ENCODE measurements at places on chromosomes 5 and 9.

- DNase-seq = no peak
Observed at GRCh38 chr9:98944734-98945074, 997 bp downstream of the COL15A1 start.

DNA sequence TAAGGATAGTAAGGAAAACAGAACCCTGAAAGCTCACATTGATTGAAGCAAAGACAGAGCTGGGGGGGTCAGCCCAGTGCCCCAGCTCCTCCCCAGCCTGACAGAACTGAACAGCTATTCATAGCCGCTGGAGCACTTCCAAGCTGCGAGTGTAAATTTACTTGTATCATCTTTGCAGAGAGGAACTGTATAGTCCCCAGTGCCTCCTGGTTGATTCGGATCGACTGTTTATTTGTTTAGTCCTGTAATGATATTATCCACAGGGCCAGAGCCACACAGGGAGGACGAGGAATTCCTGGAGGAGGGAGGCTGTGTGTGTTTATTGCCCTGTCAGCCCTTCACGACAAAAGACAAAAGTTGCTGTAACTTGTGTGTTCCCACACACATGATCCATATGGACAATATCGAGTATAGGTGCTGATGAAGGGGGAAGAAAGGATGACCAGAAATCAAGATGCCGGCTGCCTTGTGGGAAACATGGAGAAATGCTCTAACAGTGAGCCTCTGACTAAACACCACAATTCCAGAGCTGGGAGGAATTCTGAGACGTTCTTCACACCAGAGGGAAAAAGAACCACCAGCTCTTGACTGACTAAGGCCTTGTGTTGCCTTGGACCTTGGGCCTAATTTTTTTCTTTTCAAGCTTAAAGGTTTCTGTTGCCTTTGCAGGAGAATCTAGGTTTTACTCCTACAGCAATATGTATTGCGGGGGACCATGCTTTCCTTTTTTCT is 31.1 kb downstream of the FOXD1 start:
- DNase-seq = no peak

DNA sequence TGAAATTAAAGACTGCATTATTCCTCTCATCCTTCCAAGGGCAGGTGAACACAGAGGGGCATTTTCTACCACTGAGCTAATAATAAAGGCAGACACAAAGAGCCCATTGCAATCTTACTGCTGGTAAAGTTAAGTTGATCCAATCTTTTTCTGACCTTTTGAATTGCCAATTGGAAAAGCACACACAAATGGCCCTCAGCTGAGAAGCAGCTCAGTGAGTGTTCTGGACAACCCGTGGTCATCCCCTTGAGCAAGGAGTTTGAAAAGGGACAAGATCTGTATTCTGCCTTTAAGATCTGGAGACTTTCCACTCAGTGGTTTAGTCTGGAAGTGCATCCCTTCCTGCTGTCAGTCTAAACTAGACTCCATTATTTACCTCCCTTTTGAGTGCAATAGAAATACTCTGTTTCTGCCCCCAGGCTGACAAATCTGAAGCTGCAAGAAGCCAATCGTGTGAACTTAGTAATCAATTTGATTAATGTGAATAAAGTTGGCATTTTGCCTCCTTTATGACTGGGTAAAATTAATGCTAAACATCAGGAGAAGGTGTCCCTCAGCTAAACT is 835.7 kb downstream of the MAT2B start:
- DNase-seq = no peak

- no peak for DNase-seq
Observed at GRCh38 chr5:73424556-73424977, 24.0 kb downstream of the FOXD1 start.

DNA sequence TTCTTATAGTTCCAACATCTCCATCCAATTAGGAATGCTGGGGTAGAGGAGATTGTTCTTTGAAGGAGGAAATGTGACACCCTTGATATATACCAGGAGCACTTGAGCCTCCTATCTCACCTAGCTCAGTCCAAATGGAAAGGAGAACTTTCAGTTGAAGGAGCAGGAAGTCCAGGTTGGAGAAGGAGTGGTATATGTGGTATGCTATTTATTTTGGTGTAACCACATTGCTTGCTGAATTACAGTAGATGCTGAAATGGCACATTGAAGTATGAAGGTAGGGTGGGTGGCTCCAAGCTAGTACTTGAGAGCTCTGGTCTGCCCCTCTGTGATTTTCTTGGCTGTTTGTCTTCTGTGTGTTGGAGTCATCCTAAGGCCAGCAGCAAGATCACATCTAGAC is 6.1 kb downstream of the CSNK1G3 start:
- no peak for DNase-seq

DNA sequence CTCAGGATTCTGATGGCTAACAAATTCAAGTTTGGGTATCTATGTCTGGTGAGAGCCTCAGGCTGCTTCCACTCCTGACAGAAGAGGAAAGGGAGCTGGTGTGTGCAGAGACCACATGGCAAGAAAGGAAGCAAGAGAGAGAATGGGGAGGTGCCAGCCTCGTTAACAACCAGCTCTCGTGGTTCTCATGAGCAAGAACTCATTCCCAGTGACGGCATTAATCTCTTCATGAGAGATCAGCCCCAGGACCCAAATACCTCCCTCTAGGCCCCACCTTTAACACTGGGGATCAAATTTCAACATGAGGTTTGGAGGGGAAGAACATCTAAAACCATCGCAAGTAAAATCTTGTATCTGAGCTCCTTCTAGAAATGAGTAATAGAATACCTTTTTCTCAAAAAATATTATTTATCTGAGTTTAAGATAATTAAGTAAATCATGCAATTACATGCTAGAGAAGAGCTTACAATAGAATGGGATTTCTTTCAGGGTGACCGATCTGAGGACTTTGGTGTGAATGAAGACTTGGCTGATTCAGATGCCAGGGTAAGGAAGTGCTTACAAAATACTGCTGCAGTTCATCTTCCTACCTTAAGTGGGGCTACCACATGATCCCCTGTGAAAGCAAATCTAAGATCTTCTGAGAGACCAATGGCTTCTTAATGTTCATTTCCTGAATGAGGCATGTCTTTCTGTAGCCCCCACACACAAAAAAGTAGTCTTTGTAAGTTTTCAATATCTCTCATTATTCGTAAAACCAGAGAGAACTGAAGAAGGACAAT is 11.5 kb downstream of the ANXA1 start:
- no peak for DNase-seq

- DNase-seq = no peak
Observed at GRCh38 chr5:102286476-102286875, 9.6 kb downstream of the SLCO4C1 start.

DNA sequence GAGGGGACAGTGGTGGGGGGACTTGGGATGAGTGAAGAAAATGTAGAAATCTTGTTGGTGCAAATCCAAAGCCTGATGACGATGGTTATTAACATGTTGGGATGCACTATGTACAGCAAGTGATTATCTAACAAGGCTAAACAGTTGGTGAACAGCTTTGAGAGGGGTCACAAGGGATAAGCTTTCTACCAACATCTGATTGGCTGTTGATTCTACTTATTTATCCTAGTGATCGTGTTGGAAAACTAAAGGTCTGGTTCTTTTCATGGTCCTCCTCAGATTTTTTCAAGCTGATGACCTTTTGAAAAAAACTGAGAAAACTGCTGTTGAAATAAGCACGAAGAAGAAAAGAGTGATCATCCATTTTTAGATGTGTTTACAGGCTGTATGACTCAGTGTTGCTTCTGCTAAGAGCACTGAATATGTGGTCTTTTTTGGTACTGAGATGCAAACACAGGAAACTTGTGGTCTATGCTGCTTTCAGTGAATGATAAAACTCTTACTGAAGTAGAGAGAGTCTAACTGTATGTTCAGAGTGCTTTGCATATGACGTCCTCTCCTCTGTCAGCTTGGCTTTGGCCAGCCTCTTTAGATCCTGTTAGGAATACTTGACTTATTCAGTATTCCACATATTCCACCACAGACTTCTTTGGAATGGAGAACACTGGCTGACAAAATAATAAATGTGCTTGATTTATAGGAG is 174.8 kb downstream of the SLF1 start:
- DNase-seq = no peak

GRCh38 chr9:18618862-18619261 is 144.9 kb downstream of the ADAMTSL1 start:
- no peak for DNase-seq

GRCh38 chr9:83154087-83154736 is 91.3 kb upstream of the RASEF start:
- peak; percentile 24 for DNase-seq
